ENCODE measurements at places on chromosomes 3 and 15. TPM values are rescaled to one million over a fixed set of nuclear protein-coding genes. Genes with fewer than 3 reads are reported as not detected.

SLC6A1 gene
- total RNA-seq = not detected

DNA sequence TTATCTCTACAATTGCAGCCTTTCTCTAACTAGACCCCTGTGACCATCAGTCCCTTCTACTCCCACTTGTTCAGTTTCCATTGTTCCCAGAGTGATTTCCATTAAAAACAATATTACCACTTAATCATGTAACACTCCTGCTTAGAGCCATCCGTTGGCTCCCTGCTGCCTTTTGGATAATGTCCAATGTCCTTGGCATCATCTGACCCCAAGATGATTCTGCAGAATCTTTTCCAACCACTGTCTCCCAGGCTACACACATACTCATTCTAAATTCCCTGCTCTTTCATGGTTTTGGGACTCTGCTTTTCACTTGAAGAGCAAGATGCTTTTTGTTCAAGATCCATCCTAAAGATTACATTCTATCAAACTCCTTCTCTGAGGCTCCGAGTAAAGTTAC, 7.1 kb downstream of the KCNH8 start:
- no peak overlapping the region for H3K4me3 ChIP-seq
- H3K27ac ChIP-seq = no peak overlapping the region
- no peak for DNase-seq
- no peaks in the 10 kb centered on the region for H3K27me3 ChIP-seq
- H3K4me1 ChIP-seq = no peaks in the 10 kb centered on the region
- no peaks in the 10 kb centered on the region for H3K36me3 ChIP-seq

GRCh38 chr3:69379661-69380060, 6.2 kb downstream of the FRMD4B start:
- no peaks in the 10 kb centered on the region for H3K4me1 ChIP-seq
- no peaks in the 10 kb centered on the region for H3K36me3 ChIP-seq
- peaks cover 2% of the 10 kb centered on the region for H3K27me3 ChIP-seq
- no peak overlapping the region for H3K27ac ChIP-seq

GRCh38 chr3:88584451-88584850, 434.7 kb downstream of the C3orf38 start:
- H3K36me3 ChIP-seq = no peaks in the 10 kb centered on the region
- H3K4me1 ChIP-seq = no peaks in the 10 kb centered on the region
- no peak overlapping the region for H3K4me3 ChIP-seq
- no peak overlapping the region for H3K27ac ChIP-seq
- DNase-seq = no peak
- no peaks in the 10 kb centered on the region for H3K27me3 ChIP-seq

- H3K36me3 ChIP-seq = no peaks in the 10 kb centered on the region
- H3K27ac ChIP-seq = no peak overlapping the region
- H3K27me3 ChIP-seq = no peaks in the 10 kb centered on the region
- DNase-seq = no peak
- no peak overlapping the region for H3K4me3 ChIP-seq
Measured at GRCh38 chr3:170368921-170369320, 11.4 kb downstream of the SKIL start.

Data from Panc1 (cell line).